Uterus (tissue), 4 donors: ENCODE measurements at places on chromosomes 4 and X.
A peak's percentile ranks its signal among the peaks of the same experiment; 100 is the strongest.

DNA sequence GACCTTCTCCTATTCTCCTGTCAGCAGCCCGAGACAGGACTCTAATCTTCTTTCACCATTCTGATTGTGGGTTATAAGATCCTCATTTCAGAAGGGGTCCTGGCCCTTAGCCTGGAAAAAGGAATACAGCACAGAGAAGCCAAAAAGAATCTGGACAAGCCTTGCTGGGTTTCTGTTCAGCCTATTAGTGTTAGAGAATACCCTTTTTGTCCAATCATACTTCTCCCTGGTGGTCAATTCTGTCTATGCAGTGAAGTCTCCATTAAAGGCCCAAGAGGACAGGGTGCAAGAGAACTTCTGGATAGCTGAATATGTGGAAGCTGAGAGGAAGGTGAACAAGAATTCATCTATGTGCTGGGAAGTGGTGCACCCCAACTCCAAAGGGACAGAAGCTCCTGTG, 105.7 kb upstream of the AGA start:
- no peak for DNase-seq

DNA sequence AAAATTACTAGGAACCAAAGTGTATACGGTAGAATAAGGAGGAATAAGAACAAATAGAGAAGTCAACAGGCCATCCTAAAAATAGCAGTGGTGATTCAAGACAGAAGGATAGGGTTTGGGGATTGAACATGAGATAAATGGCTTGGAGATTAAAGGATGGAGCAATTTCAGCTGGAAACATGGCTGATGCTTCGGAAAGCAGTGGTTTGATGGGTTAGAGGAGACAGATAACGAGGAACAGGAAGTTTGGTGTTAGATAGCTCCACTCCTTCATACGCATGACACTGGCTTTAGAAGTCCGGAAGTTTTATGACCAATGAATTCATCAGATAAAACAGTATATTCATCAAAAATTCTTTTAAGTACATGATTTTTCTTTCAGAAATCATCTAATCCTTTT, 70.8 kb upstream of the GALNTL6 start:
- no peak for DNase-seq

DNA sequence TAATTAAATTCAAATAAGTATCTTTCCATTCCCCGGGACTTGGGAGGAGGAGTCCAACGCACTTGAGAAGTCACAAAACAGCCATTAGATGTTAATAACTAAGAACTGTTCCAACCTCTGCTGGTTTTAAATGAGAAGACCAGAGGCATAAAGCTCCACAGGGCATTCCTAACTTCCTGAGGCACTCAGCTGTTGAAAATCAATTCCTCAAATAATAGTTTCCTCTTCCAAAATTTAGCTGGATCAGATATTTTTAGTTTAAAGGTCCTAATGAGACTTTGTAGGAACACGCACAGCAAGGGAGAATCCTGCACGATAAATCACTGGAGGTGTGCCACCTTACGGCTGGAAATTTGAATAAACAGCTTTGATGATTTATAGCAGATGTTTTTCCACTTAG, 504.3 kb upstream of the ZFP42 start:
- no peak for DNase-seq

- DNase-seq, result no peak
These were observed 9.9 kb upstream of the SLC25A6 start for GRCh38 chrX:1401611-1402430.

GRCh38 chr4:124943145-124943889, 230.8 kb upstream of the ANKRD50 start:
- DNase-seq, result no peak

DNA sequence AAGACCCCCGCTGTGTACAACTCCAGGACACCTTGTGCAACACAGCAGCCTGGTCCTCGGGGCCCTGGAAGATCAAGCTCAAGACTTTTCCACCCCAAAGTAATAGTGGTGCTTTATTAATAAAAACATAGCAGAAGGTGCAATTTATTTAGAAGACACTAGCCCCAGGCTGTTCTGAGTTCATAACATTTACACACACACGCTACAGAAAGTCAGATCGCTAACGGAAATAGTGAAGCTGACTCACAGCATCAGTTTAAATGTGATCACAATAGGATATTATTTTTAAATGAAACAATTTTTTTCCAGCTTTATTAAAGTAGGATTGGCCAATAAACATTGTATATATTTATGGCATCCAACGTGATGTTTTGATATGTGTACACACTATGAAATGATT, 141.0 kb downstream of the STK32B start:
- no peak for DNase-seq

DNA sequence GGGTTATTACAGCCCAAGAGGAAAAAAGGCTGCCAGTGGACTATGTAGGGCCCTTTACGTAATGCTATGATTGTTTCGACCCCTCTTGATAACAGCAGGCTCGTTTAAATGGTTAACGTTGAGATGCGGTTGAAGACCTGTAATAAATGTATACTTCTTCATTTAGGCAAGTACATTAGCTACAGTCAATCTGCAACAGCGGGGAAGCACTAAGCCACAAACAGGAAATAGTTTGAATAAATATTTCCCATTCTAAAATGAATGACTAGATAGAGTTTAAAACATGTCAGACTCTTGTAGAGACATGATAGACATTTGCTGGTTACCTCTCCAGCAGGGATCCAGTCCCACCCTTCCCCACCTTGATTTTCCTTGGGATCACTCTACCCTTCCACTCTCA, 38.1 kb upstream of the STIM2 start:
- no peak for DNase-seq

DNA sequence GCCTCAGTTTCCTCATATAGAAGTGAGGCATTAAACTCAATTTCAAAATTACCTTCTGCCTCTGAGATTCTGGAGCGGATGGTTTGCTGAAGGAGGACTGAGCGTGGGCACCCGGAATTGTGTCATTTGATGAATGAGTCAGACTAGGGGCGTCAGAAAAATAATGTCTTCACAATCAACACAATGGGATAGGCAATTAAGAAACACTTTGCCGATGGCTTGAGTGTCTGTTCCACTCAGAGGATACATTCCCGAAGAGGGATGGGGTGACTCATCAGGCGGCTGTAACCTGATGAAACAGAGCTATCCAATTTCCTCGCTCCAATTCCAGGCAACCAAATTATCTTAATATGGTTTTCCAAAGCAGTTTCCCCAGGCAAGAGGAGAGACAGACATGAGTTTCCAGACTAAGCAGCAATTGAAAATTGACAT, 1.2 kb upstream of the CHRNA9 start:
- DNase-seq, result no peak

DNA sequence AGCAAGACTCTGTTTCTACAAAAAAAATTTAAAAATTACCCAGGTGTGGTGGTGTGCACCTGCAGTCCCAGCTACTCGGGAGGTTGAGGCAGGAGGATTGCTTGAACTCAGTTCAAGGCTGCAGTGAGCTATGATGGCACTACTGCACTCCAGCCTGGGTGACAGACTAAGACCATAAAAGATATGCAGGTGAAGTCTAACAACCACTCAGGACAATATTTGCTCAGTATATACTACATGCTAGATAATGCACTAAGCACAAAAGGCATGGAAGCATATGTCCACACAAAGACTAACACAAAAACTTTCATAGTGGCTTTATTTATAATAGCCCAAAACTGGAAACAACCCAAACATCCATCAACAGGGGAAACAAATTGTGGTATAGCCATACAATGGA, 57.7 kb upstream of the TXK start:
- no peak for DNase-seq

GRCh38 chr4:158768555-158769174, at the start of gene FNIP2:
FNIP2 (plus strand) TSS chr4:158769026; CDS start chr4:158769213, 187 bp downstream.
- peak; percentile 77 for DNase-seq

GRCh38 chr4:141107927-141108326, 25.3 kb downstream of the RNF150 start:
- DNase-seq, result no peak

DNA sequence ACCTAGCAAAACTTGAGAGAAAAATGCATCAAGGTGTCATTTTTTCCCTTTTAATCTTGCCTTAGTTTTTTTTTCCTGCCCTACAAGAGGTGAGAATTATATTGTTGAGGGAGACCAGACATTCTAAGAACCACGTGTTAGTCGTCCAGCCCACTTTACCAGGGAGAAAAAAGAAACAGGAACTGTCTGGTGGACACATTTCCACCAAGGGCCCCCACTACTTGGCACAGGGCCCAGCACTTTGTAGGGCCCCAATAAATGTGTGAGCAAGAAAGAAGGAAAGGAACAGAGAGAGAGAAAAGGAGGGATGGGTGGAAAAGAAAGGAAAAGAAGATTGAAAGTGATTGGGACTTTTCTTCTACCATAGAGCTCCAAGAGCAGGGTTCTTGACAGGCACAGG, 3.9 kb upstream of the EGFL6 start:
- no peak for DNase-seq

DNA sequence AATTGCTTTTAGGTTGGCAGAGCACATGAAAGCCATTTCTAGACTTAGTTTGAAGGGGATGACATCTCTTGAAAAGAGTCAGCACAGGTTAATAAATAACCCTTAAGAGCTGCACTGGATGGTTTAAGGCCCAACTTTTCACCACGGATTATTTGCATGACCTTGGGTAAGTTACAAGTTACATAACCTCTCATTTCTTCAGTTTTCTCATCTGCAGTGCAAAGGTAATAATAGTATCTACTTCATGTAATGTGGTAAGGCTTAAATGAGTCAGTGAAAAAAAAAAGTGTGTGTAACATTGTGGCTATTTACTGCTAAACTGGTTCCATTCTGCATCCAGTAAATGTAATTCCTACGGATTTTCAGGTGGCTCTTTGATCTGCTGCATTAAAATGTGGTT, 715.8 kb downstream of the CCSER1 start:
- DNase-seq, result no peak

DNA sequence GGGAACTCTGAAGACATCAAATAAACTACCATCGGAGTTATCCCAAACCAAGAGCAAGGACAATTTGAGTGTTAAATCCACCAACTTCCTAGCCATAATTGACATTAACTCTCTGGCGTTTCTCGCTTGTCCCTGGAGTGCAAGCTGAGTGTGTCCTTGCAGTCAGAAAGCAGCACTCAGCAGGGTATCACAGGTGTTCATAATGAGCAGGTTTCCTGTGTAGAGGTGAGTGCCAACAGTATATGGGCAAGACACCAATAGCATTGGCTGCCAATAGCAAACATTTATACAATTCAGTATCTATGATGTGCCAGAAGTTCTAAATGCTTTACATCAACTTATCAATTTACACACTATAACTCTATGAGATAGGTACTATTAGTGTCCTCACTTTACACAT, 11.2 kb downstream of the BLTP1 start:
- DNase-seq, result no peak

DNA sequence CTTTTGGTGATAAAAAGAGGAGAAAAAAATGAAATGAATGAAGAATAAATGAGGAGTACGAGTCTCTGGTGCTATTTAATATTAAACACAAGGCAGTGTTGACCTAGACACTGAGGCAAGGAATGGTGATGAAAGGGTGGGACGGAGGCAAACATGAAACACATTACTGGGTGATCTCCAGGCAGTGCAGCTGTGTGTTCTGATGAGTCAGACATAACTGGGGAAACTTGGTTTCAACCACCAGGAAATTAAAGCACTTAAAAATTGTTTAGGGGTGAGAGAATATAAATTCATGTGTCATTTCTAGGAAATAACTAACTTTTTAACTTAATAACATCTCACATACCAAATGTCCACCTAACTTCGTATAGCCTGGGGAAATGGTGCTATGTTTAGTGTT, 19.7 kb upstream of the CXCL6 start:
- DNase-seq, result no peak

DNA sequence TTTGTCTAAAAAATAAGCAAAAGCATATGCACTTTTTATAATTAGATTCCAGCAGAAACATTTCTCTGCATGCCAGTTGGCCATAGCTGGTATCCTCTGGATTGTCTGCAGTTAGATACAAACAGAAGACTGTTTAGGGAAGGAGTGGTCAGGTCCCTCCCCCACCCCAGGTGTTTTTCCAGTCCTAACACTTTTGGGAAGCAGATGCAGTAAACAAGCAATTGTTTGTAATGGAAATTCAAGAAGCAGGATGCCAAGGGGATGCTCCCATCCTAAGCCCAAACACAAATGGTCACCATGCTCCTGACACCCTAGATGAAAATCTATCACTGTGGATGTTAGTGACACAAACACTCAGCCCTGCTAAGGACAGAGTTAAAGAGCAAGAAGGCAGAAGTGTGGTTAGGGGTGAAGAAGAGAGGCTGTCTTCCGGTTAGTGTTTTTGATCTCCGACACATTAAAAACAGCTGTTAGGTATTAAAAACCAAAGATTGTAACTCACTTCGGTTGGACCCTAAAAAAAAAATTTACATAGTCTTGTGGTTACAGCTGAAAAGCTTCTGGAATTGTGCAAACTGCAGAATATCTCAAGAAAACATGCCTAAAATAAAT, 7.9 kb downstream of the LEF1 start:
- DNase-seq, result no peak
